ENCODE measurements at places on chromosomes 3 and 15.

- DNase-seq, result peak; percentile 95
These were observed 263.8 kb downstream of the FEZF2 start for GRCh38 chr3:62109534-62109933.

DNA sequence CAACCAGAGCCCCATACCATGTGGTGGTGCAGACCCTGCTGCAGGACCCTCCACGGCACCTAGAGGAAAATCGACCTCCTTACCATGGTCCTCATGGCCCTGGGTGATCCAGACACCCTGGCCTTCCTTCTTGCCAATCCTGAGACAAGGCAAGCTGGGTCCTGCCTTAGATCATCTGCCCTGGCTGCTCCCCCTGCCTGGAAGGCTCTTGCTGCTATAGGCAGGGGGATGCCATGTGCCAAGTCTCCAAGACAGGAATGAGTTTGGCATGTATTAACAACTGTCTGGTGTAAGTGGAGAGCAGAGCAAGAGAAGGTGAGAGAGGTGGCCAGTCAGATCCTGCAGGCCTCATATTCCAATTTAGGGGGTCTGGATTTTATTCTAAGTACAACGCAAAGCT is 7.5 kb downstream of the HEG1 start:
- DNase-seq, result no peak

GRCh38 chr15:27933562-27933961 is 165.6 kb downstream of the OCA2 start:
- no peak for DNase-seq

- DNase-seq, result peak; percentile 23
These were observed 62.0 kb upstream of the NR2E3 start for GRCh38 chr15:71748293-71748718.

DNA sequence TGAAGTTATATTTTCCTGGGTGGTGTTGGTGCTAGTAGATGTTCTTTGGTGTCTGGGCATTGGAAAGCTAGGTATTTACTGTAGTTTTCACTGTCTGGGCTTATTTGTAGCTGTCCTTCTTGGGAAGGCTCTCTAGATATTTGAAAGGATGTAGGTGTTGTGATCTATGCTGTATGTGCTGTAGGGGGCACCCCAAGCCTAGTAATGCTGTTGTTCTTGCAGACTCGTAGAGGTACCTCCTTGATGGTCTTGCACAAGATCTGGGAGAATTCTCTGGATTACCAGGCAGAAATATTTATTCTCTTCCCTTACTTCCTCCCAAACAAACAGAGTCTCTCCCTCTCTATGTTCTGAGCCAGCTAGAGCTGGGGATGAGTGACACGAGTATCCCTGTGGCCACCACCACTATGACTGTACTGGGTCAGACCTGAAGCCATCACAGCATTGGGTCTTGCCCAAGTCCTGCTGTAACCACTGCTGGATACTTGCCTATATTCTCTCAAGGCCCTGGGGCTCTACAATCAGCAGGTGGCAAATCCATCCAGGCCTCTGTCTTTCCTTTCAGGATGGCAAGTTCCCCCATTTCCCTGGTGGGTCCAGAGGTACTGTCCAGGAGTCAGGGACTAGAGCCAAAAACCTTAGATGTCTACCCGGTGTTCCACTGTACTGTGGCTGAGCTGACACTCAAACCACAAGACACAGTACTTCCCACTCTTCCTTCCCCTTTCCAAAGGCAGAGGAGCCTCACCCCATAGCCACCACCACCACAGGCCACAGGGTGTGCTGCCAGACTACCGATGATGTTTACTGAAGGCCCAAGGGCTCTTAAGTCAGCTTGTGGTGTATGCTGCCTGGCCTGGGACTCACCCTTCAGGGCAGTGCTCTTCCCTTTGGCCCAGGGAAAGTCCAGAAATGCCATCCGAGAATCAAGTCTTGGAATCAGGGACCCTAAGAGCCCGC is 195.2 kb upstream of the DPPA4 start:
- DNase-seq, result peak; percentile 78

- DNase-seq, result peak; percentile 29
These were observed 192.0 kb upstream of the TPRG1 start for GRCh38 chr3:188979669-188980310.

DNA sequence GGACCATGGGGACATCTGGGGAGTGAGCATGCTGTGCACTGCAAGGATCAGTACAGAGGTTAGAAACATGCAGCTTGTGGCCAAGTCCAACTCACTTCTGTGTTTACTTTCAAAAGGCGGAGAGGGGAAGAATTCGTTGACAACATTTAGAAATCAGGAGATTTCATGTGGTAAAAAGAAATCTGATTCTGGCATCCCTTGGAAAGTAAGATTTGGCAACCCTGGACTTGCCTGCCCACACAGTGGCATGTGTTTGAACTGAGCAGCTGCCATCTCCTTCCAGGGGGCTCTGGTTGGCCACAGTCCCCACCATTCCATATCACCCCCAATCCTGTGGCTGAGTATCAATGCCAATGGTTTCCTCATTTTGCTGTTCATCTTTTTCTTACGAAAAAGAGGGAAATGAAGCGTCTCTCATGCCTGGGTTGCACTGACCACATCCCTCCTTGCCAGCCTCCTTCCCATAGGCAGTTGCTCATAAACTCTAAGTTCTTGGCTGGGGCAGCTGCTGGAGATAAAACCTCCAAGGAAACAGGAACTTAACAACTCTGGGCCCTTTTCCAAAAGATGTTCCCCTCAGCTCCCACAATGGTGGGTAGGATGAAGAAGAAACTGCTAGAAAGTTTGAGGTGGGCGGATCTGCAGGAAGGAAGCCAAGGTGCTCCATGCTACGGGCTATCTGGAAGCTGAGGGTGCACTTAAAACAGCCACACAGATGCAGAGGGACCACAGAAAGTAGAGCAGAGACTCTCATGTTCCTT is 29.2 kb downstream of the SLC6A11 start:
- DNase-seq, result no peak

DNA sequence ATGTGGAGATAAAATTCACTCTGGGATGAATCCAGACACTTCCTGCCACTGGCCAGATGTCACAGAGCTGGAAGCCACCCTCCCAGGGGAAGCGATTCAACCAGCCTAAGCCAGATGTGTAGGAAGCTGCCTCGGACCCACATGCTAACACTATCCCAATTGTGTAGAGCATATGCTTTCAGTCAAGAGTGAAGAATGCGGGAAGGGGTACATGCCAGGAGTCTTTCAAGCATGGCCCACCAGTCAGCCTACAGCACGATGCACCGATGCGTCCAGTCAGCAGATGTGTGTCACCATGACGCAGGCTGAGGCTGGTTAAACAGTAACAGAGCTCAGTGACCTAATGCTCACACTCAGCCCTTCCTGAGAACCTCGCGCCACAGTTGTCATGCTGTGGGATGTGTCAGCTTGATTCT is 38.8 kb upstream of the BNC1 start:
- peak; percentile 99 for DNase-seq

DNA sequence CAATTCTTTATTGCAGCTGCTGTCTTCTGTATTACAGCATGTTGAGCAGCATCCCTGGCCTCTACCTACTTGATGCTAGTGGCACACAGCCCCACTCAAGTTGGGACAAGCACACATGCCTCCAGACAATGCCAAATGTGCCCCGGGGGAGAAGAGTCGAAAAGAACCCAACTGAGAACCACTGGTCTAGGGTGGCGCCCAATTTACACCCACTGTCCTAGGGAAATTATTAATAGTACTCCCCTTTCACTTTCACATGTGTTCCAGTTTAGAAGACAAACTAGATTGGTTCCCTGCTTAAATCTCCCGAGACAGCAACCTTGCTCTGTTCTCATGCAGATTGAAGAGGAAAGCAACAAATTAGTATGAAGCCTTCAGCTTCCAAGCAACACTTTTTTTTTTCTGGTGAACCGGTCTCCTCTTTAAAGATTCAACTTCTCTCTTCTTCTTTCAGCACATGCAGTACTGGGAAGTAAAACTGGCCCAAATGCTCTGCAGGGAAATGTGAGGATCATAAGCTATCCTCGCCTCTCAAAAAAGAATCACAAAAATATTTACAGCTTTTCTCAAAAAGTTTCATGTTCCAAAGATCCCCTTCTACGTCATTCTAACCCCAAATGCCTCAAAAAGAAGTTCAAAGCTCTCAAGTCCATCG is 823.9 kb upstream of the CFAP20DC start:
- DNase-seq, result no peak

DNA sequence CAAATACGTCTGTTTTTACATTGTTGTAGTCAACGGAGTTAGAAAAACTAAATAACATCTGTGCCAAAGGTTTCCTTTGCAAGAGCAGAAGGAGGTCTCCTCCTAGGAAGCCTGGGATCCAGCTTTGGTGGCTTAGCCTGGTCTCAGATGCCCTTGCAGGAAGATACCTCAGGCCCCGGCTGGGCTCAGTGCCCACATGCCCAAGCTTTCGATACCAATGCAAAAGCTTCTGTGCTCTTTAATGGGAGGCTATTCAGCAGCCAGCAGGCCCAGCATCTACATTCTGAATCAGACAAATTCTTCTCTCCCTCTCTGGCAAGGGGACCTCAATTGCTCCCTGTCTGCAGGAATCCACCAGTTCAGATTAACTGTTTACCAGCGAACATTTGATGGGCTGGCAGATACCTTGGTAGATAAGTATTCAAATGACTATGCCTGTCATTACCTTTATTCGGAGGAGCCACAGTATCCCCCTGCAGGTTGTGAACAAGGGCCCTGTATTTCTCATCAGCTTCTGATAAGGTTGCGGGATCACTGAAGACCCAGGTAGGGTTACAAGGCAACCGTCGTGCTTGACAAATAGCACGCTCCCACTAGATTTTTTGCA is 180.1 kb upstream of the KBTBD8 start:
- no peak for DNase-seq

DNA sequence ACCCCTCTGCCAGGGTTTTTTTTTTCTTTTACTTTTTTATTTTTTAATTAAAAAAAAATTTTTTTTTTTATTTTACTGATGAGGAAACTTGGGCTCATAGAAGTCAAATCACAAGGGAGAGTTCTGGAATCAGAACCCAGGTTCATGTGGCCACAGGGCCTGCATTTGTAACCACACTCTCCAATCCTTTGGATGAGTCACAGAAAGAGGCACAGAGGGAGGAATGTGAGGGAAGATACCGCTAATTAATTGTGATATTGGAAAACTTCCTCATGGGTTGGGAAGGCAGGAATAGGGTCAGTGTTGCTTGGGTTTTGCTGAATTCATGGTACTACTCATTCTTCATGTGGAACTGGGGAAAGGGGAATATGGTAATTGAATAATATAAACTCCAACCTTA is 132.9 kb upstream of the SLC6A11 start:
- peak; percentile 13 for DNase-seq

DNA sequence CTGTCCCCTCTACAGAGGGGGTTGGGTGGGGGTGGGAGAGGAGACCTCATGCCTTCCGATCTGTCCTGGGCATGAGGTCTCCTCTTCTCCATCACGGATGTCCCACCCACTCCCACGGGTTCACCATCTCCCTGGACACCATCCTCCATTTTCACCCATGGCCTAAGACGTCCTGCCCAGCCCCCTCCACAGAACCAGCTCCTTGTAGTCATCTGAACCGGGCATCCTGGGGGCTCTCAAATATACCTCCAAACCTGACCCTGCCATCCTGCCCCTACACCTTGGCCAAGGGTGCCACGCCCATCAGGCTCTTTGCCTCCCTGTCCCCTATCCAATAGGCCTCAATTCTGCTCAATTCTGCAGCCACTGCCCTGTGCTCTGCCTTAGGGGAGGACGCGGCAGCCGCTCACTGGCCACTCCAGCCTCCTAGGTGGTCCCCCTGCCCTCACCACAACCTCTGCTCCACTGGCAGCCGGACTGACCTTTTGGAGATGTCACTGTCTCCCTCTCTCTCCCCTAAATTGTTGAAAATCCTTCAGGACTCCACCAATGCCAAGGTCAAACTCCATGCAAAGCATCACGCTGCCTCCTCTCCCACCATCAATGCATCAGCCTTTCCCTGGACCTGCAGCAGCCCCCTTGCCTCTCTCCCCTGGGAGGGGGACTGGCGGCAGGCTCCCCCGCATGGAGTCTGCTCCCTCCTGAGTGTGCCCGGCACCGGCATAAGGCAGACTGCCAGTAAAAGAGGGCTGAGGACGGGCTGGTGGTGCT is 9.4 kb upstream of the ANPEP start:
- no peak for DNase-seq

DNA sequence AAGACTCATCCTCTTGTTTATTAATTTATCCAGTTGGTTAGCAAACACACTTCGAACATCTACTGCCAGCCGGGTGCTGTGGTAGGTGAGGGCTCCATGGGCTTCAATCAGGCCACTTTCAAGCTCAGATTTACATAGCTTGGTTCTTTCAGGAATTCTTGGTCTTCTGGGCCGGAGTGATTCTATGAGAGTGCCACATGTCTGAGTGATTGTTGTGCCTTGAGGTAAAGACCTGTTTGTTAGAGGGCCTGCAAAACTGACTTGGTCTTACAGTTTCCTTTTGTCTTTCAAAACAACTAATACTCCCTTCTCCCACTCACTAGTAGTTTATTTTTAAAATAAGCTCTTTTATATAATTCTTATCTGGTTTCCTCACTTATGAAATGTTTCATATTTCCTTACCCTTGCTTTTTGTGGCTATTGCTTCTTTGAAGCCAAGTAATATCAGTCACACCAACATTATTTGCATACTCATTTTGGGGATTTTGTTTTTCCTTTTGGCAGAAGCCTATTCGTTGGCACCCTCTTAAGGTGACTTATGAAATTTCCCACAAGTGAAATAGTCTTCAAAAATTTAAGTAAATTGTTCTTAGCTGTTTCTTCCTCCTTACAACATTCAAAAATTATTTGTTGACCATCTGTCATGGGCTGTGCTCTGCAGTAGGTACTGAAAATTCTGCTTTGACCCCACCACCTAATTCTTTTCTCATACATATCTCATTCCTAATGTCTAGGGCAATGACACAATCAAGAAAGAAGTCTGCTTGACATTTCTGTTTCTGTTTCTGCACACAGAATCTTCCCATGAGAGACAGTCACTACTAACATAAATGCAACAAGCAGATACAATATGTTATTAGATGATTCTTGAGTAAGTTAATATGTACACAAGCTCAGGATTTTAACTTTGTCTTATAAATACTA is 120.2 kb downstream of the LRRC28 start:
- peak; percentile 60 for DNase-seq

DNA sequence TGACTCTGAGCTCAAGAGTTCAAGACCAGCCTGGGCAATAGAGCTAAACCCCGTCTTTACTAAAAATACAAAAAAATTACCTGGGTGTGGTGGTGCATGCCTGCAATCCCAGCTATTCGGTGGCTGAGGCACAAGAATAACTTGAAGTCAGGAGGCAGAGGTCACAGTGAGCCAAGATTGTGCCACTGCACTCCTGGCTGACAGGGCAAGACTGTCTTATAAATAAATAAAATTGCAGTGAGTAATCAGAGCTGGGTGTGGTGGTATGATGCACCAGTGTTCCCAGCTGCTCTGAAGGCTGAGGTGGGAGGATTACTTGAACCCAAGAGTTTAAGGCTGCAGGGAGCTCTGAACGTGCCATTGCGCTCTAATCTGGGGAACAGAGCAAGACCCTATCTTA is 55.9 kb upstream of the GCNT3 start:
- DNase-seq, result peak; percentile 62

DNA sequence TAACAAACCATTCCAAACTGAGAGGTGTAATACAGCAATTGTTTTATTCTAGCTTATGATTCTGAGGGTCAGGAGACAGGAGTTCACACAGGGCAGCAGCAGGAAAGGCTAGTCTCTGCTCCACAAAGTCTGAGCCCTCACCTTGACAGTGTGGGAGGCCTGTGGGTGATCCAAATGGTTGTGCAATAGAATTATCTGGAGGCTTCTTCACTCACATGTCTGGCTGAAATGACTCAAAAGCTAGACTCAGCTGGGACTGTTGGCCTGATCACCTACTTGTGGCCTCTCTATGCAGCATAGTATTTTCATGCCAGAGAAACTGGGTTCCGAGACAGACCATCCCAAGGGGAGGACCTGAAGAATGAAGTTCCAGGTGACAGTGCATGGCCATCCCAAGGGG is 233.9 kb upstream of the UBE2E2 start:
- no peak for DNase-seq

GRCh38 chr15:39254181-39254580 is 326.7 kb upstream of the THBS1 start:
- DNase-seq, result no peak
